CD4-positive, alpha-beta T cell treated with Interferon alpha-2 for 1 hour (primary cell): ENCODE measurements at places on chromosomes 4 and X.

- DNase-seq, result no peak
Measured at GRCh38 chrX:1536712-1537030, 314 bp downstream of the P2RY8 start.

GRCh38 chr4:152810715-152811287 lies 31.0 kb downstream of the ARFIP1 start:
- no peak for DNase-seq

GRCh38 chrX:42771506-42772335 lies 6.2 kb downstream of the PPP1R2C start:
- no peak for DNase-seq

- no peak for DNase-seq
Measured at GRCh38 chr4:150173982-150174398, 95.7 kb downstream of the DCLK2 start.

- no peak for DNase-seq
Measured at GRCh38 chr4:52870225-52870624, 8.1 kb downstream of the RASL11B start.

- DNase-seq, result no peak
Measured at GRCh38 chr4:80196259-80196921, 913 bp upstream of the PRDM8 start.
